ENCODE measurements at places on chromosomes 2 and 18.
A peak's percentile ranks its signal among the peaks of the same experiment; 100 is the strongest.

GRCh38 chr2:47072018-47072691, 83.0 kb downstream of the STPG4 start:
- DNase-seq = peak; percentile 97

GRCh38 chr18:6621437-6621836, 108.1 kb upstream of the ARHGAP28 start:
- DNase-seq = no peak

DNA sequence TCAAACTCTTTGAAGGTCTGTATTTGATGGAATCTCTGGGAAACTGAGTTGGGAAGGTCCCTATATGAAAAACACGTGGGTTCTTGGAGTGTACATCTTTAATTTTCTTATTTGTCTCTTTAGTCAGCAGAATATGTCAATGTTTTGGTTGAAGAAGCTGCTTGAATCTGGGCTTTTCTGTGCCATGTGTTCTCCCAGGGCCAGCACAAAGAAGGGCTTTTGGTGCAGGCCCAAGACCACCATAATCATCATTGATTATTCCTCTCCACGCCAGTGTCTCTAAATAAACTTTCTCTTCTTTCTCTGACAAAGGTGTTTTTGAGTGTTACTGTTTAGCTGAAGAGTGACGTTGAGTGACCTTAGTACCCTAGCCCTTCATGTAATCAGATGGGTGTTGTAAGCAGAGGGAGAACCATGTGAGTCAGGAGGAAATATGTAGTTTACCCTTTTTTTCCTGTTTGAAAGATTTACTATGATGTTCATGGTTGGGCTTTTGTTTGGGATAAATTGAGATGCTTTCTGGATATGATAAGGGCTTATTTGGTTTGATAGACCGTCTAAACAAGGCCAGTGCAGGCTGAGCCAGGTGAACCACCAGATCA, 11.6 kb upstream of the TNP1 start:
- DNase-seq = no peak

DNA sequence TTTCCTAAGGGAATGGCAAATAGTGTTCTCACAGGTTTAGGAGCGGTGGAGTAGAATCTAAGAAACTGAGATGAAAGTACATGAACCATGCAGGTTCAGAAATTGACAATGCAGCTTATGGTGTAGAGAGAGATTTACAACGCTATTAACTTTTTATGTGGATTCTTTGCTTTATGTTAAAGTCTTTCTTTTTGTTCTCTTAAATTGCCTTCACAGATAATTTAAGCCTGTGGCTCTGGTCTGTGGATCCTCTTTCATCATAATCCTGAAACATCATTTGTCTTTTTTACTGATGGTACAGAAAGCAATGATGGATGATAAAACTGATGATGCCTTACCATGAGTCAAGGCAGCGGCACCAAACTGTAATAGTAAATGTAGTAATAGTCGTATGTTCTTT, 30.3 kb downstream of the SOCS6 start:
- DNase-seq = no peak

- no peak for DNase-seq
Observed at GRCh38 chr18:58727776-58728500, 56.7 kb downstream of the MALT1 start.

DNA sequence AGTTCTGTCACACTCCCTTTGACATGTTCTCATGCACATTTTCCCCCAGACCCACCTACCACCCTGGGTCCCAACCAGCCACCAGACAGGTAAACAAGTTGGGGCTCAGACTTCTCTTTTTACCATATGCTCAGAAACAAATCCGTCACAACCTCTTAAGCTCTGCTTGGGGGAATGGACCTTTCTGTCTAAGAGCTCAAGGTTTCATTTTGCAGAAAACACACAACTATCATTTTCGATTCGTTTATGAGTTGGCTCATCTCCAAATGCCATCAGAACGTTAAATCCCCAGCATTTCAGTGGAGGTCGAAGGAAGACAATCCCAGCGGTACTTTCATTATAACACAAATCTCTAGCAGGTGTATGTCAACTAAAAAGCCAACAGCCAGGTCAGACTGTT, 30.6 kb upstream of the NCK2 start:
- DNase-seq = no peak

- DNase-seq = no peak
Observed at GRCh38 chr2:120955427-120955826, 219.8 kb downstream of the GLI2 start.

GRCh38 chr2:147845411-147845971, 662 bp downstream of the ACVR2A start:
- peak; percentile 11 for DNase-seq

DNA sequence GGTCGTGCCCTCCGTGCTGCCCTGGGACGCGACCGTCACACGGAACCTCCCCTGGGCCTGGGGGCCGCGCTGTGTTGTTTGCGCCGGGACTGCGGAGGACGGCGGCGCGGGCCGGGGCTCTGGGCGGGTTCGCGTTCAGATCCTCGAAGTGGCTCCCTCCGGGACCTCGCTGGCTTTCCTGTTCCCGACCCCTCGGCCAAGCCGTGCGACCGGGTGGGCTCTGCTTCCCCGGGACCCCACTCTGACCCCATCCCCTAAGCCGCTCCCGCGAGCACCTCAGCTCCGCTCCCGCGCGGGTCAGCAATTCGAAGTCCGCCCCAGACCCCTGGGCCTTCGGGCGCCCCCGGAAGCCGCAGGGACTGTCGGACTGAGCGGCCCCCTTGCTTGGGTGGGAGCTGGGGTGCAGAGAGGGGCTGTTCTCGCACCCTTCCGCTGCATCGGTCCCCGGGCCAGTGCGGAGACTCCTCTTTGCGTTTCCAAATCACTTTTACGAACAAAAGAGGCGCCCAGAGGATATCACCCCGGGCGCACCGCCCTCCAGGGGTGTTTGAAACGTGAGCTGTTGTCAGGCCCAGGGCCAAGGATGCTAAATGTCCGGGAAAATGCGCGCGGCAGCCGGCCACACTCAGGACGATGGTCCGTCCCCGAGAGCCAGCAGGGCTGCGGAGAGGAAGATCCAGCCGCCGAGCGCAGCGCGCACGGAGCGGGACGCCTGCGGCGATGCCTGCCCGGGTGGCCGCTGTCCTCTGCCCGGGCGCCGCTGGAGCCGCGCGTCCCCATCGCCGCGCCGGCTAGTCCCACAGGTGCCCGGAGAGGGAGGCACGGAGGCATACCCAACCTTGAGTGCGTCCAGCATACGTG, 73.5 kb downstream of the ZCCHC2 start:
- DNase-seq = no peak

DNA sequence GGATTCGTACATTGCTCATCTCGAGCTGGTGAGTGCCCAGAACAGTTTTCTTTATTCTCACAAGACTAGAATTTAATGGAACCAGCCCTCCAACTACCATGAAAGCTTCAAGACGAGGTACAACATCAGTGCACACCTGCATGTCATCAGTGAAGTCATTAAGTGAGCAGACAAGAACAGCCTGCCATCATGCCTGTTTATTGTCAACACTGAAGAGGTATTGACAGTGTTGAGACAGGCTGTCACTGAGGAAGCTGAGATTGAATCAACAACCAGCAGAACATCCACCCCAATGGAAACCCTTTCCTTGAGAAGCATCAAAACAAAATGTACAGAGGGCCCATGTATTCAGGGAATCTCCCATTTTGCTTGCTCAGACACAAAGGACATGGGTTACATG, 148.0 kb upstream of the TCF4 start:
- DNase-seq = no peak

DNA sequence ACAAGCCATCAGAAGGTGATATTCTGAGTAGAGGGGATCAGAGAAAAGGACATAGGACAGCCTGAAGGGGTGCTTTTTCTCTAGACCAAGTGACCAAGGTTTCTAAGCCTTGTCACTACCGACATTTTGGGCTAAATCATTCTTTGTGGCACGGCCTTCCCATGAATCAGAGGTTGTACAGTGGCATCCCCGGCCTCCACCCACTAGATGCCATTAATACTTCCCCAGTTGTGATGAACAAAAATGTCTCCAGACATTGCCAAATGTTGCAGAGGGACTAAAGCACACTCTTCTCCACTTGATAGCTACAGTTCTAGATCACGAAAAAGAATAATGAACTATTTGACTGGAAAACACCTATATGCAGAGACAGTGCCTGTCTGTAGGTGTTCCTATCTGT, 143.6 kb downstream of the PID1 start:
- no peak for DNase-seq

- no peak for DNase-seq
Observed at GRCh38 chr18:28863396-28863795, 686.5 kb upstream of the CDH2 start.

- DNase-seq = no peak
Observed at GRCh38 chr2:40179801-40180200, 272.1 kb downstream of the SLC8A1 start.

- DNase-seq = no peak
Observed at GRCh38 chr2:61733563-61733962, 120.3 kb downstream of the FAM161A start.

DNA sequence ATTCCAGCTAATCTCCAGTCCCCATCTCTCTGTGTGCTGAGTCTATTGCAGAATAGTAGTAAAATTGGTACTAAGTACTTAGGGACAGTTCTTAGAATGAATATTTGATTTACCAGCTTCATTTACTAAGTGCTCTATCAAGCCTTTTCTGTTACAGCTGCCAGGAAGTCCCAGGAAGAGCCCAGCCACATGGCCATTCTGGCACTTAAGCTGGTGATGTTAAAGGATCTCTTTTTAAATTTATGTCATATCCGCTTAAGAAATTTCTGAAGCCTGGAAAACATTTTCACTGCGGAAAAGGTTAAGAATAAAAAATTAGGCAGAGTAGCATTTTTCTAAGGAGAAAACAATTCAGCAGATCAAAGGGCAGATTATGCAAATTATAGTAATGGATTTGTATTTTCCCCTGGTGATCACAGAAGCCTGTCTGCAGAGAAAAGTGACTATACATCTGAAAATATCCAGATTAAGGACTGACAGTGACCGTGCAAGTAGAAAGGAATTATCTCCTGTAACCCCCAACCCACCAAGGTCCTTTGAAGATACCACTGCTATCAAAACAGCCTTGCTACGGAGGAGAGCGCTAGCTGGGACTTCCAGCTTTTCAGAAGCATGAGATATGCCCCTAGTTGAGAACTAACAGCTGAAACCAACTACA, 260.8 kb downstream of the SH3BP4 start:
- DNase-seq = no peak

GRCh38 chr2:161131074-161131680, 29.1 kb upstream of the TANK start:
- DNase-seq = no peak

DNA sequence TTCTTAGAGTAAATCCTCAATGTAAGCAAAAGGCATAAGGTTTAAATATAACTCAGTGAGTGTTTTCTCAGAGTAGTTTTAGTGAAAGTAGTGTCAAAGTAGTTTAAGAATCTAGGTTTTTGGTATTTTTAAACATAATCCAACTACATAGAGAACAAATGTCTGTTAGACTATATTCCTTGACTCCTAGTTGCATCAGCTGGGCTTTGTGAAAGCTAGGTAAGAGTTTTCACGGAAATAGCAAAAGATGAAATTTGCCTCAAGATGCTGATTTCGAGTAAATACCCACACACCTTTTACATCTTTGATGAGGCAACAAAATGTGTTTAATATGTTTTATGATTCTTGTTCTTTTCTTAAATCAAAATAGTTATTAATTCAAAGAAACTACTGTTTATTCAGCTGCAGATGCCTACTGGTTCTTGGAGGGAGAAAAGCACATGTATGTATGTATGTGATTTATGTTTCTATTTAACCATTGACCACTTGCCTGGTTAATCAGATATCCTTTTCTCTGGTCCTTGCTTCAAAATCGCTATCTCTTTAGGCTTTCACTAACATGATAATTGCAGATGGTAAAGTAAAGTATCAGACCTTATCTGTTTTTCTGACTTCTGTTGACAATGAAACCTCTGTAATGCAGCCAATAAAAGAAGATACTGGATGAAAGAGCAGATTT, 117.4 kb upstream of the NOSTRIN start:
- no peak for DNase-seq

- DNase-seq = no peak
Observed at GRCh38 chr2:20282916-20283592, 58.1 kb upstream of the SDC1 start.

DNA sequence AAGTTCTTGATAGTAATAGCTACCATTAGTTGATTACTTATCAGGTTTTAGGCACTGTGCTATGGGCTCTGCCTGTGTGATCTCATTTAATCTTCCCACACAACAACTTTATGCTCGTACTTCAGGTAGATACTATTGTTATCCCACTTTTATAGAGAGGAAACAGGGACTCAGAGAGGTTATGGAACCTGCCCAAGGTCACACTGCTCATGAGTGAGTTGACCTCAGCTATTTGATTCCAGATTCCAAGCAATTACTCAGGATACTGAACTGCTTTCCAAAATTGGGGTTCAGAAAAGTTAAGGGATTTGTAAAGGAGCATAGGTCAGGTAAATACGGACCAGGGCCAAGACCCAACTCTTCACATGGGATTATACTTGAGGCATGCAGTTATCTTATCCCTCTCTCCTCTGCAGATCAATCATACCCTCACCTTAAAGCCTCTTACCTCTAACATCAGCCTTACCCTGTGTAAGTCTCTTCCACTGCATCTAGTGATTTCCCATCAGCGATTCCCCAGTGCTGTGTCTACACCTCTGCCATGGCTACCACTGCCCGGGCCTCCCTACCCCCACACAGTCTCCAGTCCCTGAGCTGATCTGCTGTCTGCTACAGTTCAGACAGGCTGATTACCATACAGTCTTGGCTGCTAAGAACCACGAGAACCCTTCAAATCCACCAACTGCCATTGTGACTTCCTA, 74.4 kb downstream of the ANTXR1 start:
- DNase-seq = no peak

Measured in hepatic stellate cell (primary cell).